ENCODE measurements at places on chromosomes 12 and 14.

DNA sequence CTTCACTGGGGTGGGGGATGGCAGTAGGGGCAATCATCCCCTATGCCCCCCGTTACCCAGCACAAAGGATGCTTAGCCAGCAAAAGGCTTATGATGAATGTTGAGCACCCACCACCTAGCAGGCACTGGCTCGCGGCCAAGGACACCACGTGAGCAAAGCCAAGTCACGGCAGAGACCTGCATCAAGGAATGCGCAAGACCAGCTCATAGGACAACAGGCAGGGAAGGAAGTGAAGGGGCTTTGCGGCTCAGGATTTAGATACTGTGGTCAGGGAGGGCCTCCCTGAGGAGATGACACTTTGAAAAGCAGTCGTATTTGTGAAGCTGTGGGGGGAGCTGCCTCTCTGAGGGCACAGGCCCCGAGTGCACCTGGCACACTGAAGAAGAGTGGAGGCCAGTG, 32.8 kb downstream of the SH2B3 start:
- DNase-seq: no peak

DNA sequence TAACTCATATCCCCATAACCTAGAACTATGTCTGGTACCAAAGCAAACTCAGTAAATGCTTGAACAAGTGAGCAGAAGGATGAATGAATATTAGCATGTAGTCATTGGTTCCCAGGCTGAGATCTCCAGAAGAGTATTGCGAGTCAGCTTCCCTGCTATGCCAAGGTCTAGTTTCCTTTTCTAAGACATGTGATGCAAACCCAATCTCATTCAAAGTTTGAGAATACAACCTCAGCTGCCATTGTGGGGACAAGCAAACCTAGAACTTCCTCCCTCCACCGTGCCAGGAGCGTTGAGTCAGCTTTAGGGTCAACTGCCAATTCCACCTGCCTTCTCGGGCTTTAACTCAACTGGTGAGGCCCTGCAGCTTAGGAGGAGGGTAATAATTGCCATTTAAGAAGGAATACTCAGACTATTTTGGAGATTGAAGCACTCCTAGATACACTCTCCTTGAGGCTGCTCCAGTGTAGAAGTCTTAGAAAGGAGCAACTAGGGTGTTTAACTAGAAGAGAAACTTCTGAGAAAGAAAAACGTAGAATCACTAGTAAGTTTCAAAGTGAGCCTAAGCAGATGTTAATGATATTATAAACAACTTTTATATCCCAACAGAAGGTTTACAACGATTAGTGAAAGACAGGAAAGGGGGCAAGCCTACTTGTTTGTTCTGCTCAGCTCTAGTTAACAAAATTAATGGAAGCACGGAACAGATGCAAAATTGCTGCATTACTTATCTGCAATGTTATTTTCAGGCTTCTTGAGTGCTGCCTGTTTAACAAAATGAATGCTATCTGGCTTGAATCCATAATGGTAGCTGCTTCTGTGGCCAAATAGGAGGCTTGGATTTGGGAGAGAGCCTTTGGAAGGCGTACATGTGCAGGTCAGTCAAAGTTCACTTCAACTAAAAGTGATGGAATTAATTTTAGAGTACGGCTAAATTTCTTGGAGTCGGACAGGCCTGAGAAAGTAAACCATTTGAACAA, 96.9 kb downstream of the HELB start:
- DNase-seq: no peak

DNA sequence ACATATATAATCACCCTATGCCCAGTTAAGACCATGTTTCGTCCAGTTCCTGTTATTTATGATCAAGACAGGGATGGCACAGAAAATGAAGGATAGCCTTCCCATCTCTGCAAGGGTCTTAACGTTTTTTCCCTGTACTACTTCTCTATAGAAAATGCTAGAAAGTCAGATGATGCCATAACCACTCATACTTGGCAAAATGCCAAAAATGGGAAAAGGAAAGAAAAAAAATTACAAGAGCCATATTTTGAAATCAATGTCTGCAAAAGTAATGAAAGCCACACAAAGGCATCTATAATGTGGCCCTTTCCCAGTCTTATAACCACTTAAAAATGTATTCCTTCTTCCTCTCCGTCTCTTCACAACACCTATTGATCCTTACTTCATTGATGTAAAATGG, 1.8 kb upstream of the MYL6B start:
- DNase-seq: no peak

DNA sequence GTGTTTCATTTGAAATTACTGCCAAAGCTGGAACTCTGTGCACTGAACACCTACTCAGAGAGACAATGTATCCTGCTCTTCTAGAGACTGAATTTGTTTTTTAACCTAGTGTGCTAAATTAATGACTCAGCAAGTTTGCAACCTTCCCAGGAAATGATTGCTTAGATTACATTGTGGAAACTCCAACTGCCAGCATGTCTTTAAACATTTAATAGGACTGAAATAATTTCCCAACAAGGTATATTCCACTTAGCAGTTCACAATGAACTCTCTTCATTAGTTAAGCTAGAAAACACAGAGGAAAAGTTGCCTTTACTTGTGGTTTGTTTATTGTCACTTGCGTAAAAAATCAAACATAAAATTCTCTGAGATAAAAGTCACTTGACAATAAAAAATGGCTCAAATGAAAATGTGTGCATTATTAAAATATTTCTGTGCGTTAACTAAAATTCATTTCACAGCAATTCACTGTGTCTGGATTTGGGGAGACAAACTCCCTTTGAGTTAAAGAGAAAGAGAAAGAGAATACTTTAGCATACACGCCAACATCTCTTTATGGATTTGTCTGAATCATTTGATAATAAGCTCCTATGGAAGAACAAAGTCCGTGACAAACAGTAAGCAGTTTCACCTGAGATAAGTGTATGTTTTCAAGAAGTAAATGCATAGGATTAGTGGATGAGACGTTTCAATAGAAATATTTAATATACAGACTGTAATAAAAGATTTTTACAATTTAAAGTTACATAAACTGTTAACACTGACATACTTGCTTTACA, 284.0 kb downstream of the PRKD1 start:
- no peak for DNase-seq

DNA sequence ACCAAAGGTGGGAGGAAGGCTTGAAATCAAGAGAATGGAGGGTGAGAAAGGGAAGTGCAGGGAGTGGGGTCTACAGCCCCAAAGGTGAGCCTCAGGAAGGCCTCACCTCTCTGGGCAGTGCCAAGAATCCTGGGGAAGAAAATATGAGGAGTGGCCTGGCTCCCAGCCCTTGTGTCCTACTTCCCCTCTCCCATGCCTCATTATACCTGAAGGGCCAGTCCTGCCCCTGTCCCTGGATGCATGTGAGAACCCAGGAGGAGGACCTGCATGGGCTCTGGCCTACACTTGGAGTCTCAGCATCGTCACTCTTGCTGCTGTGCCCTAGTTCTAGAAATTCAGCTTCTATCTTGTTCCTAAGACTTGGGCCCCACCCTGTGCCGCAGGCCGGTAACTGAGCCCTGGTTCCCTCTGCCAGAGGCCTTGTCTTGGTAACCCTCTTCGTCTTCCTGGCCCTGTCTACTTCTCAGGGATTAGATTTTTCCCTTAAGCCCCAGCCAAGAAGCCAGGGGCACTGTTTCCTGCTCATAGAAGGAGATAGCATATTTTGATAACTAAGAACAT, 10.9 kb upstream of the MYH7 start:
- no peak for DNase-seq

- DNase-seq: no peak
These were observed 35.6 kb downstream of the AACS start for GRCh38 chr12:125100551-125101434.

- DNase-seq: no peak
These were observed 16.7 kb upstream of the ZDHHC22 start for GRCh38 chr14:77158175-77158881.

DNA sequence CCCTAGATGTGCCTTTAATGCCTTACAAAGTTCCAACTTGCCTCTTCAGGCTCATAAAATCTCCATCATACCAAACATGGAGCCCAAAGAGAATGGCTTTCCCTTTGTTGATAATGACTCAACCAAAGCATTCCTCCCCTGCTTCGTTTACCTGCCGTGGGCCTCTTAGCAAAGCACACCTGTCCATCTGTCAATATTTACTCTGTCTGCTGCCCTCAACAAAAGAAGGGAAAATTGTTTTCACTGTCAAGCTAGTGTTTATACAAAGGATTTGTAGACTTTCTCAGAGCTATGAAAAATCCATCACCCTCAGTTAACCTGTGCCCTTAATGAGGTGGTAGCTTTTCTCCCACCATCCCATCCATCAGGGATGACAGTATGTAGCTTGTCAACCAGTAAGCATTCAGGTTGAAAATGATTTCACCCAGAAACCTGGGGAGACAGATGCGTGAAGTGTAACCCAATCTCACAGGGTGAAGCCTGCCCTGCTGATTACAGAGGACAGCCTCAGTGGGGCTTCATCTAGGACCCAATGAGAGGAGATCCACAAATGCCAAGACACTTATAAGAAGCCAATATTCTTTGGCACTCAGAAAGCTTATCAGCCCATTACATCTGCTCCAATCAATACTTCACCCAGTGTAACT, 278.1 kb downstream of the NUAK1 start:
- DNase-seq: peak; percentile 23

DNA sequence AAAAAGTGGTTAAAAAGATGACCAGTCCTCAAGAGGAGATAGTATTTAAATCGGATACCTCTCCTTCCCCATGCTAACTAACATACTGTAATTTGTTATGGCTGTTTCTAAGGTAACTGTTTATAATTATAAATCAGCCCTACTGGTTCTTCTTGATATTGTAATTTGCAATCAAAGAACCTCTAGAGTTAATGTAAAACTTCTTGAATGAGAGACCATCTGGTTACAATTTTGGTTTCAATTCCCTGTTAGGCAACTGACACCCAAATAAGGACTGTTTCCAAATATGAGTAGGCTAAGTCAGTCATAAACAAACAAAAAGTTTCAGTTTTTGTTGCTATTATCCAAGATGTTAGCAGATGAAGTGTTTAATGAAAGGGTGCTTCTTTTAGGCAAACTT, 120.2 kb upstream of the DNM1L start:
- DNase-seq: no peak

- DNase-seq: no peak
These were observed 8.7 kb upstream of the CACNA2D4 start for GRCh38 chr12:1927051-1927680.

- no peak for DNase-seq
These were observed 164.2 kb upstream of the HMGA2 start for GRCh38 chr12:65660096-65660495.

DNA sequence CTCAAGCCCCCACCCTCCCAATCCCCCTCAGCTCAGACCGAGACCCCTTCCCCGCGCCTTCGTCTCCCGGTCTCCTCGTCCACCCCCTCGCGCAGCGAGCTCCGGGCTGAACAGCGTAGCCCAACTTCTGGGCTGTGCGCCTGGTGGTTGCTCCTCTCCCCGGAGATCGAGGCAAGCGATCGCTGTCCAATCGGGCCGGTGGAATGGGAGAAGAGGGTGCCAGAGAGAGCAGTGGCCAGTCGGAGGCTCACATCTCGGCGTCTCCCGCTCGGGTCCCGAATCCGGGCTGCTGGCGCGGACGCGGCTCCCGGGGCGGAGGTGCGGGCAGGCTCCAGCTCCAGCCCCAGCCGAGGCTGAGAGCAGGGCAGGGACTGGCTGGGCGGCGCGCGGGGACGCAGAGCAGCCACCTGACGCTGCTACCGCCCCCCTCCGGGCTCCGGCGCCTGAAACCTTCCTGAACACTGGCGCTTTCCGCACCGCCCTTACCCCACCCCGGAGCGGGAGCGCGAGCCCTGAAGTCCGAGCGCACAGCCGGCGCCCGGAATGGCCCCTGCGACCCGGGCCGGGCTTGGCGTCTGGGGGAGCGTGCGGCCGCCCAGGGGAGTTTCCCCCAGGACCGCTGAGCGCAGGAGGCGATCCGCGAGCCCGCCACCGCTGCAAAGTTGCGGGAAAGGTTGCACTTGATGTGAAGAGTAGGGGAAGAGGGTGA, 508 bp upstream of the KCNH5 start:
- peak; percentile 43 for DNase-seq

GRCh38 chr14:101357038-101357437, 204.3 kb upstream of the DIO3 start:
- no peak for DNase-seq

GRCh38 chr12:107092669-107093416, 506 bp downstream of the CRY1 start:
- DNase-seq: no peak

Measured in HuH-7 (cell line).